ENCODE measurements at places on chromosomes 11 and 22.

DNA sequence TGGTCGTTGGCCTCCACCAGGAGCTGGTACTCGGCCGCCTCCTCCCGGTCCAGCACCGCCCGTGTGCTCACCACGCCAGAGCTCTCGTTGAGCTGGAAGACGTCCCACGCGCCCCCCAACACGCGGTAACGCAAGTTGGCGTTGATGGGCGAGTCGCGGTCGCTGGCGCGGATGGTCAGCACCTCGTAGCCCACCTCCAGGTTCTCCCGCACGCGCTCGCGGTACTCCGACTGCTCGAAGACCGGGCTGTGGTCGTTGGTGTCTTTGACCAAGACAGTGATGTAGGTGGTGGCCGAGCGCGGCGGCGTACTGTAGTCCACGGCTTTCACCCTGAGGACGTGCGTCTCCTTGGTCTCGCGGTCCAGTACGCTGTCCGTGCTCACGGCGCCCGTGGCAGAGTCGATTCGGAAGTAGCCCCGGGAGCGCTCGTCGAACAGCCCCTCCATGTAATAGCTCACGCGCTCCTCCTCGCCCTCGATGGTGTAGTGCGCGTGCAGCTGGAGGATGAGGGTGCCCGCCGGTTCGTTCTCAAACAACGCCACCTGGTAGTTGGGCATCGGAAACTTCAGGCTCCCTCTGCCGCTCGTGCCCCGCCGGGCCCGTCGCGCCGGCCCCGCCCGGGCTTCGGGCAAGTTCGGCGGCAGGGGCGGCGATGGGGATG is 1.4 kb downstream of the CELSR1 start:
- DNase-seq = no peak

DNA sequence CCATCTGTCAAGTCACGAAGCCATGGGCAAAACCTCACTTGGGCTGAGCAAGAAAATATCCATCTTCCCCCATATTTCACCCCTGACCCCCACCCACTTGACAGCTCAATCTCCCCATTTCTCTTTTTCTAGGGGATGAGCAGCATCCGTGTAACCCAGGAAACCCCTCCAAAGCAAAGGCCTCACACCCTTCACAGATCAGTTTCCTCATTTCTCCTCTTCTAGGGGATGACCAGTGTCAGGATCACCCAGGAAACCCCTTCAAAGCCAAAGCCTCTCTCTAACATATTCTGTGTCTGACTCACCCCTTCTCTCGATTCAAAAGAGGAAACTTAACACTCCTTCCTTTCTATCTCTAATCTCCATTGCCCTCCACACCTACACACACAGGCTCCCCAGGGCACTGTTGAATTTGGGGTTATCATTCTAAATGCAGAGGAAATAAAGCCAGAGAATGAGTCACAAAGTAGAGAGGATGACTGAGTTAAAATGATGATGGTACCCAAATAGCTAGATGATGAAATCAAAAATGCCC is 439.7 kb downstream of the BUD13 start:
- no peak for DNase-seq

DNA sequence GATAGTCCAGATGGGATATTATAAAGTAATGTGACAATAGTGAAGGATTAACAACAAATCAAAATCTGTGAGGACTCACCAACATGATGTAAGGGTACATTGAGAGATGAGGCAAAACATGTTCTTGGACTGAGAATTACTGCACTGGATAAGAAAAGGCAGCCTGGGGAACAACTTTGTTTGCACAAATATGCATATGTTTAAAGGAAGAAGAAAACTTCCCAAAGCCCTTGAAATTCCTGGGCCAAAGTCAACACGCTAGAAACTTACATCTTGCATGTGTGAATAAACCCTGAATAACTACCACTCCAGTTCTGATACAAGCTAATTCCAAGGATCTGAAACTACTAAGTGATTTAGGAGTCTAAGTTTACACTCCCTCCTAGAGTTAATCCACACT is 1.1 kb downstream of the OR52A5 start:
- DNase-seq = no peak

GRCh38 chr11:82105331-82105998 is 628.2 kb downstream of the FAM181B start:
- no peak for DNase-seq

GRCh38 chr11:116200564-116200963 is 572.2 kb downstream of the BUD13 start:
- no peak for DNase-seq

DNA sequence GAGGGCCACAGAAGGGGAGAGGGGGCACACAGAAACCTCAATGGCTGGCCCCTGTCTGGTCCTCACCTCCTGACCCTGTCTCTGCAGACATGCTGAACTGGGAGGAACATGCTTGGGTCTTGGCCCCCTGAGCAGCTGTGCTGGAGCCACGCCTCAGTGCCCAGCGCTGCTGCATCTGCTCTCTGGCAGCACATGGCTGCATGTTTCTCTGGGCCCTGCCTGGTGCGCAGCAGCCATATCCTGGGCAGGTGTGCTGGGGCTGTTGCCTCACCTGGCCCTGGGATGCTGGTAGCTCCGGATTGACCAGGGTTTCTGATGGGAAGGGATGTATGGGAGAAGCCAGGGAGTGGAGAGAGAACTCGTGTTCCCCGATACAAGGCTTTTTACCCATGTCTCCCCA is 248.0 kb downstream of the ST3GAL4 start:
- no peak for DNase-seq

DNA sequence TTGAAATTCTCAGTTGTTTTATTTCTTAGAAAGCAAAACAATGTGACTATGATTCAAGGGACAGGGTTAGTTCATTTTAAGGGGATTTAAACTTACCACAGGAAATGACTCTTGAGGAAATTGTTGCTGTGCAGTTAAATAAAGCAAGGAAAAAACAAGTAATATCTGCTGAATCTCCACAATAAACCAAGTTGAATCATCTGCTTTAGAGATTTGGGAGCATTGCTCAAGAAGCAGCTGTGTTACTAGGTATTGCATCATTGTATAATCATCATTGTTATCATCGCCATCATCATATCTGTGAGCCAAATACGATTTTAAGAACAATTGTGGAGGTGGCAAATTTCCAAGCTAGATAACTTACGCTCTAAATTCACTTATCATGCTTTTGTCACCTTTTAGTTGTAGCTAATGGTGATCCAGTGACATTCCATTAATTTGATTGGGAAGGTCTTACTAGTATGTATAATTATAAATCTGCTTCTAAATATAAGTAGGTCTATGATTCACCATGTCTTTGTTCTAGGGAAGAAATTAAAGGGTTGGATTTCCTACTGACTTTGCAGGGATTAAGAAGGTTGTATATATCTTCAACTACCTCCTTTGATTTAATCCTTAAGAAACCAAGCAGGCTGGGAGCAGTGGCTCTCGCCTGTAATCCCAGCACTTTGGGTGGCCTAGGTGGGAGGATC is 19.9 kb downstream of the MMP10 start:
- DNase-seq = no peak

DNA sequence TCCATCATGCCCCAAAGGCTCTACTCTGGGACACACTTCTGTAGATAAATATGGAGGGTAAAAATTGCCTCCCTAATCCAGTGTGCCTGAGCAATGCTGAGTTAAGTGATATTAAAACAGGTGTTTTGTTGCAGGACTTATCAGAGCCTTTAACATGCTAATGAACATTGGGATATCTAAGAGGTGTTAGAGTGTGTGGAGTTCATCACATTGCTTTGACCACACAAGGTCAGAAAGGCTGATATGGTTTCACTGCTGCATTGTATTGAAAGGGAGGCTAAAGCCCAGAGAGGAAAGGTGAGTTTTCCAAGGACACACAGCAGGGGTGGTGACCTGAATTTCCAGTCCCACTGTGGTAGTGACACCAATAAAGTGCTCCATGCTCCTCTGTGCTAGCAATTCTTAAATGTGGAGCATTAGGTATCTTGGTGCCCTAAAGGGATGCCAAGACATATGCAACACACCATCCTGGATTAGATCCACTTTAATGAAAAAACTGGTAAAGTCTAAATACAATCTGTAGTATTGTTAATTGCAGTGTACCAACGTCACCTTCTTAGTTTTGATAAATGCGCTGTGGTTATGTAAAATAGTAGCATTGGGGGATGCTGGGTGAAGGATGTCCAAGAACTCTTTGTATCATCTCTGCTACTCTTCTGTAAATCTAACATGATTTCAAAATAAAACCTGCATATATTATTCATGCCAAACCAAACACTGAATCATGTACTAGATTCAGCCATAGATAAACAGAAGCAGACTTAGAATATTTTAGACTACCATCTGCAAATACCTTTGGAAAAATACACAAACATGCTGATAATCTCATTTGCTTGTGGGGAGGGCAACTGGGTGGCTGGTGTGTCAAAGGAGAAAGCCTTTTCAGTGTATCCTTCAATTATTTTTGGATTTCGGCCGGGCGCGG is 45.8 kb downstream of the MIAT start:
- no peak for DNase-seq

DNA sequence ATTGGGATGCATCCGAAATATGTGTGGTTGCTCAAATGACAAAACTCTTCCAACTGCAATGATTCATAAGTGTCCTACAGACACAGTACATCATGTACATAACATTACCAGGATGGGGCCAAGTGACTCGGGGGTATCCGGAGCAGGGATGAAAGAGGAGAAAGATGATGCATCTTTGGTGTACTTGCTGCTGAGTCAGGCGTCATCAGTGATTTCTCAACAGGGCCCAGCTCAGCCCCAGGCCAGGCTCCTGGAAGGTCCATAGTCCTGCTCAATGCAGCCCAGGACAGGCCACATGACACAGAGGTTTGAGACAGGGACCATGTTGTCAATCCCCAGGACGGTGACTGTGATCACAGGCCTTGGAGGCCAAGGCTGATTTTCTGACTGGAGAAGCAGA is 59.3 kb downstream of the GGTLC2 start:
- DNase-seq = no peak

DNA sequence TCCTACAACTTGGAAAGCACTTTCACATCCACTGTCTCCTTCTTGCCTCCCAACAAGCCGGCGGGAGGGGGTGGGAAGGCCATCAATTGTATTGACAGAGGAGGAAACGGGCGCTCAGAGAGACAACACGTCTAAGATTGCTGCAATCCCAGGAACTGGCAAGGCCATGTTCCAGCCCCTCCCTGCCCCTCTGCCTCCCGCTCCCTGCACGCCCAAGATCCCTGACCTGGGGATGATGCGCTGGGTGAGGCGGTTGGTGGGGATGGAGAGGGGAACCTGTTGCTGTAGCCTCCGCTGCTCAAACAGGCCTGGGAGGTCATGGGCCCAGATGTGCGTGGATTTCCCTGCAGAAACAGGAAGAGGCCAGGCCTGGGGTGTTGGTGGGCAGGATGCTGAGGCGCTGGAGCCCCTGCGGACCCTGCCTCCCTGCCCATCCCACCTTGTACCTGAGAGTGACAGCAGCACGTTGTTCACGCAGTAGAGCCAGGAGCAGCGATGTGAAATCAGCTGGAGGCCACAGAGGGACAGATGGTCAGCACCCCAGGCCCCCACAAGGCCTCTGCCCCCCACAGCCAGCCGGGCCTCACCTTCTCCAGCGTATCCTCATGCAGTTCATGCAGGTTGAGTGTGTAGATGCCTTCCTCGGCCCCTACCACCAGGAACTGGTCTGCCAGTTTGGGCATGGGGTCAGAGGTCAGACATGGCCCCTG is 6.8 kb downstream of the MAP4K2 start:
- DNase-seq = no peak

- no peak for DNase-seq
Observed at GRCh38 chr11:95562196-95562921, 227.2 kb downstream of the FAM76B start.

DNA sequence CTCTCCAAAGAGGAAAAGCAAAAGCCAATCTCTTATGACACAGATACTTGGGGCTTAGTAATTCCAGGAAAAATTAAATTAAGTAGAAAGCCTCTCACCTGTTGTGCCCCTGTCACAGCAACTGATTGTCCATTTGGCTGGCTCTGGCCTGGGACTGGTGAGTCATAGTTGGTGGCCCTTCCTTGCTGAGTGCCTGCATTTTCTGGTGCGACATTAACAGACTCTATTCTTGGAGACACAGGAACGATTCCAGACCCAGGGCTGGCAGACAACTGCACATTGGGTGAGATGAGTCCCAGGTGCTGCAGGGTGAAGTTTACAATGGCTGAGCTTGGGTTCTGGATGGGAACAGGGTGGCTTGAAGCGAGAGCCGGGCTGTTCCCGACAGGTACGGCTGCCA is 15.6 kb downstream of the E2F8 start:
- no peak for DNase-seq

DNA sequence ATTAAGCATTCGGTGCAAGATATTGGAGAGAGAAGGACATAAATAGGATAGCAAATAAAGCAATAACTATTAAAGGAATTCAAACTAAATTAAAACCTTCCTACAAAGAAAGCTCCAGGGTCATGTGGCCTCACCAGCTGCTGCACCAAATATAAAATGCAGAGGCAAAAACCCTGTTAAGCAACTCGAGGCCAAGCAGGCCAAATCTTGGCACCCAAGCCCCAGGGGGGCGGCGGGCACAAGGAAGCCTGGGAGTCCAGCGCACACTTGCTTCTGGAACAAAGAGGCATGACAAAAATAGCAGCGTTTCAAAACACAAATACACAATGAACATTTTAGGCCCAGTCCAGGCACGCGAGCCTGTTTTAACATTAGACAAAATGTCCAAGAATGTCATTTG is 20.8 kb downstream of the KRTAP5-6 start:
- no peak for DNase-seq

GRCh38 chr11:133197425-133197824 is 334.9 kb downstream of the OPCML start:
- DNase-seq = no peak

DNA sequence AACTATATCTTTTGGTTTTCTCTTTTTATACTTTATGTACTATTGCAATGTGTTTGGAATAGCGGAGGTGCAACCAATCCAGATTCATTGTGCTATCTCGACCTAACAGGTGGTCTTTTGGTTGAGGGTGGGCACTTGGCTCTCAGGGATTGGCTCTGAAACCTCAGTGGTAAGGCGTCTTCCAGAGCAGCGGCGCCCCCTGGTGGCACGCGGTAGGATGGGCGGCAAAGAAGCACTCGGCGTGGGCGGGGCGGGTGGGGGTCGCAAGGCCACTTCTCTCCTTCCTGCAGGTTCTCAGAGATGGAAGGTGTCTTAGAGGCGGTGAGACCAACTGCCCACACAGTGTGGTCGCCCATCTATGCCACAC is 19.2 kb upstream of the PLET1 start:
- no peak for DNase-seq

DNA sequence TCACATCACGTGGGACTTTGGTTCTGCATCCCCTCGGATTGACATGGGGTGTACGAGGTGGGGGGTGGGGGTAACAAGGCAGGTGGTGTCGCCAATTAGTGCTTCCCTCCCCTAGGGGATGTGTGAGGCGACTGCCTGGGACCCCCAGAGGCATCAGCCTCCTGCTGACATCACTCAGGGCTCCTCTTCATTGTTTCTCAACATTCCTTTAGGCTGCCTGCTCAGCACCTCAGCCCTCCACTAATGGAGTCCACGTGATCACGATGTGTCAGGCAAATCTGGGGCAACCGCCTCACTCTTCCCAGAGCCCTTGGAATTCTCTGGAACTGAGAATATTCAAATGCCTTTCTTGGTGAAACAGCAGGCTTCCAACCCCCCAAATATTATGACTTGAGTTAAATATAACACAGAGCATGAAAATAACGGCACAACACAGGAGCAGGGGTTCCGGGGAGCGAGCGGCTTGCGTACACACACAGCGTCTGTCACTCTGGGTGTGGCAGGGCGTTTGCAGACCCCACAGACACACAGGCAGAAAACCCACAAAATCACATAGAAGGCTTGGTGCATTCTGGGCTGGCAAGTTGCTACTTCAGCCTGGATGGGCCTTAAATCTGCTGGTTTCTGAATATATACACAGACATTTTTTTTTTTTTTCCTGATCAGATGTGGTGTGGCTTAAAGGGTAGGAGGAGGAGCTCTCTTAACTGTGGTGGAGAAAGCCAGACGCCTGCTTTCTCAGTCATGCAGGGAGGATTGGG is 170.1 kb upstream of the CADM1 start:
- DNase-seq = no peak

- no peak for DNase-seq
Observed at GRCh38 chr11:75330291-75330690, 21.2 kb downstream of the ARRB1 start.
